ENCODE measurements at places on chromosomes 6 and 20.

GRCh38 chr20:32943490-32944052, 60.7 kb downstream of the SUN5 start:
- no peak for DNase-seq

DNA sequence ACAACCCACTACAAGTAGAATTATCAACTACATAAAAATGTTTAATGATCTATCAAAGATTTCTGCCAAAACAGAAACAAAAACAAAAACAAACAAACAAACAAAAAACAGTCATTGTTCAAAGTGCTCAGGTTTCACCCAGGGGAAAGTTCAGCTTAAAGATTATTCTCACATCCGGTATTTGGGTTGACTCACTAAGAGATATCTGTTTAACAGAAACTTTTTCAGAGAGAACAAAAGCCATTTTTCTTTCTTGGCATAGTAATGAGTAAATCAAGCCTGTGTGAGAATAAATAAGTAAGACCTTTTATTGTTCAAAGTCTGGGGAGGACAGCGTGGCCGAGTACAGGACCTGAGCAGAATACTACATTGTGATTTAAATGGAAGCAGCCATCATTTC, 143.6 kb downstream of the RCAN2 start:
- no peak for DNase-seq

DNA sequence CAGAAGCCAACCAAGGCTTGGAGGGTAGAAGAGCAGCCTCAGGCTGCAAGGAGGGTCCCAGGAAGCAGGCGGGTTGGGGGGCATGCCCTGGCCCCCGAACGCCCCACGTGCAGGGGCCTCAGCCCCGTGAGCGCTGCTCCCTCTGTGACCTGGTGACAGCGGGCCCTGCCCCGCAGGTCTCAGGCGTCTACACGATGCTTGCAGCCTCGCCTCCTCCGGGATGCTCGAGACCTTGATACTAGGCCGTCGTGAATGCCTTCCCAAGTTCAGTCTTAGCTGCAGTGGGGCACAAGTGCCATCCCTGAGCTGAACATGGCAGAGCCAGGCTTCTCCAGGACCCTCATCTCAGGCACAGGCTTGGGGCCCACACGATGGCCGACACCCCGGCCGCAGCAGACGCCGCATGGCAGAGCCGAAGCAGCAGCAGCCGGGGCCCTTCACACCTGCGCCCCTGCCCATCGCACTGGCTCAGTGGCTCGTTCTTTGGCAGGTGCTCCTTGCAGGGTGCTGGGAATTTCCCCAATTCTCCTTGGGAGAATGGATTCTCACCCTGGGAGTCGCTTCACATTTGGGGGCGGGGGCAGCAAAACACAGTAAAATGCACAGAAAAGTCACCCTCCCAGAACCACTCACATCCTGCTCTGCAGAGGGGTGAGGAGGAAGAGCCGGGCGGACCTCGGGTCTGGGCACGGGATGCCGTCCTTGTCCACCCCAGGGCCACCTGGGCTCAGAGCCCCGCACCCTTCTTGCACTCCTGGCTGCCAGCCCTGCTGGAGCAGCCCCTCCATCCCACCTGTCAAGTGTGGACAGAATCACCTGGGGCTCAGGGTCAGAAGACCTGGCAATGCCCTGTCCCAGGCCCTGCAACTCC, 161.8 kb downstream of the DLL1 start:
- no peak for DNase-seq

DNA sequence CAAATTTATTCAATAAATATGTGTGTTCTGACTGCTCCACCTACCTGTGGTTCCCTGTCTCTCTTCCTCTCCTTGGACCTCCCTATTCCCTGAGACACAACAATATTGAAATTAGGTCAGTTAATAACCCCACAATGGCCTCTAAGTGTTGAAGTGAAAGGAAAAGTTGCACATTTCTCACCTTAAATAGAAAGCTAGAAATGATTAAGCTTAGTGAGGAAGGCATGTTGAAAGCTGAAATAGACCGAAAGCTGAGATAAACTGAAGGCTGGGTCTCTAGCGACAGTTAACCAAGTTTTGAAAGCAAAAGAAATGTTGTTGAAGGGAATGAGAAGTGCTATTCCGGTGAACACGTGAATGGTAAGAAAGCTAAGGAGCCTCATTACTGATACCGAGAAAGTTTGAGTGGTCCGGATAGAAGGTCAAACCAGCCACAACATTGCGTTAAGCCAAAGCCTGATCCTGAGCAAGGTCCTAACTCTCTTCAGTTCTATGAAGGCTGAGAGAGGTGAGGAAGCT, 34.1 kb downstream of the UST start:
- no peak for DNase-seq

DNA sequence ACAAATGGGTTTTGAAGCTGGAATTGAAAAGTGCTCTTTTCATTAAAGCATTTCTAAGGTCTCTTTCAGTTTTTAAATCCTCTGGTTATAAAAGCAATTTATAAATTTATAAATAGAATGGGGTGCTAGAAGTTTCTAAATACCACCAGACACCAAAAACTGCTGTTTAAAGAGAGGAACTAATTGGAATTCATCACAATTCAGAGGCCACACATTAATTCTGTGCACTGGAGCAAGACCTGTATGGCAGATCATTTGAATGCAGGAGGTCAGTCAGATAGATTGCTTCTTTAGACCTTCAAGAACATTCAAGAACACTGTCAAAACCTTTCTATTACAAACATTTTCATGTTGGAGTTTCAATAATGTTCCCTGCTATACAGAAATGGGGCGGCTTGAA, 55.1 kb downstream of the ALDH8A1 start:
- no peak for DNase-seq

- DNase-seq, result no peak
Observed at GRCh38 chr6:47292944-47293343, 16.8 kb downstream of the TNFRSF21 start.

DNA sequence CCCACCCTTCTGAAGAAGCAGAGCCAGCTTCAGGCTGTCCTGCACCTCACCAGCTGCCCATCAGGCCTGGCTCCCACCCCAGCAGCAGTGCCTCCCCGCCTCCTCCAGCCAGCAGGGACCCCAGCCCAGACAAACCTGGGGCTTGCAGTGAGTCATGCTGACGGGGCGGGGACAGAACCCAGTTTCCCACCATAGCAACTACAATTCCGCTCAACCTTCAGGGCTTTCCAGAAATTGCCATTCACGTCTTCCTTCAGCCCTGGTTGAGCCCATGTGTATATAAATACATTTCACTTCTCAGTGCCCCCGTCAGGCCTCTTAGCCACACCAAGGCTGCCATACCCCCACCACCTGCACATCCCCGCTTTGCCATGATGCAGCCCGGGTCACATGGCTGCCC, 4.4 kb downstream of the SPDEF start:
- no peak for DNase-seq

GRCh38 chr20:19026121-19026878, 186.1 kb upstream of the SLC24A3 start:
- DNase-seq, result no peak

- no peak for DNase-seq
Observed at GRCh38 chr20:10558635-10559187, 115.1 kb downstream of the JAG1 start.

DNA sequence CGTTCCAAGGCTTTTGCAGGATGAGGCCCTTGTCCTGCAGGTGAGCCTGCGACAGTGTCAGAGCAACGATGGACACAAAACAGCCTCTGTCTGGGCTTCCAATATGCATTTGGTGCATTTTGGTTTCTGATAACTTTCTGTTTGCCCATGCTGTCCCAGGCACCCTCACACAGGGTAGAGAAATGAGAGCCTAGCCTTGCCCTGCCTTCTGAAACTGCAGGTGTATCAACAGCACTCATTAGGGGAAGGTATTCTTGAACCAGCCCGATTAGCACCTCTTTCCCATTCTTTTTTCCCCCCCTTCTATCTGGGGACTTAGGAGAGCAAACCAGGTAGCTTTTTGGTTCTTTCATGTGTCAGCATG, 30.3 kb downstream of the CHMP4B start:
- DNase-seq, result no peak

GRCh38 chr6:166173281-166173951, 5.8 kb upstream of the TBXT start:
- DNase-seq, result no peak

- DNase-seq, result no peak
Observed at GRCh38 chr6:104509355-104509754, 350.4 kb downstream of the HACE1 start.

DNA sequence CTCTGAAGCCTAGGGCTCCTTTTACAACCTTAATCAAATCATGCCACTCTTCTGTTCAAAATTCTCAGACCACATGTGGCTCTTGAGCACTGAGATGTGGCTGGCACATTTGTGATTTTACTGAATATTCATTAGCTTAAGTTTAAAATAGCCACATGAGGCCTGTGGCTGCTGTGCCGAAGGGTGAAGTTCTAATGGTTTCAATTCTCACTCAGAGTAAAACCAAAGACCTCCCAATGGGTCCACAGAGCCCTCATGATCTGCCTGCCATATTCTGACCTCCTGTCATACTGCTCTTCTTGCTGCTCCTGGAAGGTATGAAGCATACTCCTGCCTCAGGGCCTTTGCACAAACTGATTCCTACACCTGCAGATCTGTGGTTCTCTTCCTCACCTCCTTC, 7.8 kb upstream of the CST3 start:
- DNase-seq, result no peak

- DNase-seq, result no peak
Observed at GRCh38 chr6:2375443-2375842, 130.0 kb upstream of the GMDS start.

DNA sequence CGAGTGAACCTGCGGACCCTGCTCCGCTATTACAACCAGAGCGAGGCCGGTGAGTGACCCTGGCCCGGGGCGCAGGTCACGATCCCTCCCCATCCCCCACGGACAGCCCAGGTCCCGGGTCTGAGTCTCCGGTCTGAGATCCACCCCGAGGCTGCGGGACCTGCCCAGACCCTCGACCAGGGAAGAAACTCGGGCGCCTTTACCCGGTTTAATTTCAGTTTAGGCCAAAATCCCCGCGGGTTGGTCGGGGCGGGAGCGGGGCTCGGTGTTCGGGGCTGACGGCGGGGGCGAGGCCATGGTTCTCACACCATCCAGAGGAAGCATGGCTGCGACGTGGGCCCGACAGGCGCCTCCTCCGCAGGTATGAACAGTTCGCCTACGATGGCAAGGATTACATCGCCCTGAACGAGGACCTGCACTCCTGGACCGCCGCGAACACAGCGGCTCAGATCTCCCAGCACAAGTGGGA, 46.9 kb upstream of the TRIM26 start:
- no peak for DNase-seq

- no peak for DNase-seq
Observed at GRCh38 chr6:148379966-148380713, 37.5 kb downstream of the SASH1 start.

DNA sequence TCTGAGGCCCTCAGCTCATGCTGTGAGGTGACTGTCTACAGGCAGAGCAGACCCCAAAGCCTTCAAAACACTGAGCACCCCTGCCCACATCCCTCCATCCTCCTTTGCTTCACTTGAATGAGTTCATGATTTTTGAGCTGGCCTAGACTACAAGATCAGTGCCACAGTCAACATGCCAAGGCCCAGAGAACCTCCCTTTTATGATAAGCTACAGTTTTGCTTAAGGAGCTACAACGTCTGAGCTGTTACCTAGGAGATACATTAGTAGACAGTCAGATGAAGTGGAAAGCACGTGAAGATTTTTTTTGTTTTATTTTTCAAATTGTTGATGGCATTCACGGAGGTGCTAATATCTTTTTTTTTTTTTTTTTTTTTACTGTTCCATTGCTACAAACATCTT, 139.0 kb downstream of the SOBP start:
- no peak for DNase-seq

GRCh38 chr6:132520953-132521352, 8.0 kb upstream of the STX7 start:
- DNase-seq, result no peak

DNA sequence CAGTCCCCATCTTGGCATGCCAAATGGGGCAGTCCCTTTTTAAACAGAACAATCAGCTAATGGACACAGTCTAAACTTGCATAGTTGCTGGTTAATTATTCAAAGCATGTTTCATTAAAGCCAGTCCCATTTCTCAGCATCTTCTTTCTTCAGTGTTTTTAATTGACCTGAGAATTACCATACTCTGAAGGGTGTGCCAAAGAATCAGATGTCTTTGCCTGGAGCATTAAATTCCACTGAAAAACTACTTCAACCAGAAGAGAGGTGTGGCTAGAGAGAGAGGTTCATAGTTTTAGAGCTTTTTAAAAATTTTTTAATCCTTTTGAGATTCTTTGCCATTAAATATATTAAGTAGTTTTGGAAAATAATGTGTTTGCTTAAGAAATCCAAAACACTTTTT, 37.9 kb downstream of the SLC24A3 start:
- DNase-seq, result no peak

DNA sequence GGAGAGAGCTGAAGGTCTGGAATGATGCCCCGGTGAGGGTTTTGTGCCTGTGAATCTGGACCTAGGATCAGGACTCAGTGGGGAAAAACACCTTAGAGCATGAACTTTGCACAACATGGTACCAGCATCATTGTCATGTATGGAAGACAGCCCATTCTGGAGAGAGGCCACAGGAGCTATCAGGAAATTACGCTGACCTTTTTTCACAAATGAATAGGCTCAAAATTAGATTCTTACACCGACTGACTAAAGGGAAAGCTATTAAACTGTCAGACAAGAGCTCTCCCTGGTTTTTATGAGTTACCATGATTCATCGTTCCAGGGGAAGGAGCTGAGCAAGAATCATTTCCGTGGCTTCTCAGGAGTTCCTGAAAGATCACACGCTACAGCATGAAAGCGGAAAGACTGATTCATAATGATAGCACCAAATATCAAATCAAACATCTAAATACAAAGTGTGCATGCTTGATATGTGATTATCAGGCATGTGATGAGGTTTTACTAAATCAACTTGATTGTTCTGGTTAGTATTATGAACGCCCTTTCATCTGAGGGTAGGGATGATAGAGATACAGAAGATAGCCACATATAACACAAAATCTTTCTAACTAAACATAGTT, 224.9 kb upstream of the SMLR1 start:
- no peak for DNase-seq

DNA sequence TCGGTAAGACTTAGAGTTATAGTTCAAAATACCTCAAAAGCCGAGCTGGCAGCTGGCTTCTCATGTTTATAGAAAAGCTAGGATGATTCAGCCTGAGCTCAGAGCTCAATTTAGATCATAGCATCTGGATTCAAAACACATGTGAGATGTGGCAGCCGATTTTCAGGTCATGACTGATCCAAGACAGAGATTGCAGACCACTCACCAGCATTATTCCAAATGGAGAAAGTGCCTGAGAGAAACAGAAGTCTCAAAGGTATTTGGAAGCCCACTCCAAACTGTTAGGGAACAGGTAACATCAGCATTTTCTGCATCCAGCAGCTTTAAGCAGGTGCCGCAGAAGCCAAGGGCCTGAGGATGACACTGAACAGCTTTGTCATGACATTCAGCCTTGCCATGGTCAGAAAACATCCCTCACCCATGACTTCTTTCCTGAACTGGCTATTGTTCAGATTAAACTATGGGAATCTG, 102.2 kb downstream of the BACH2 start:
- DNase-seq, result no peak

Data from NCI-H1436 treated with DMSO at 0.1 percent for 48 hours (cell line).